ENCODE measurements at places on chromosomes 12 and 14.

DNA sequence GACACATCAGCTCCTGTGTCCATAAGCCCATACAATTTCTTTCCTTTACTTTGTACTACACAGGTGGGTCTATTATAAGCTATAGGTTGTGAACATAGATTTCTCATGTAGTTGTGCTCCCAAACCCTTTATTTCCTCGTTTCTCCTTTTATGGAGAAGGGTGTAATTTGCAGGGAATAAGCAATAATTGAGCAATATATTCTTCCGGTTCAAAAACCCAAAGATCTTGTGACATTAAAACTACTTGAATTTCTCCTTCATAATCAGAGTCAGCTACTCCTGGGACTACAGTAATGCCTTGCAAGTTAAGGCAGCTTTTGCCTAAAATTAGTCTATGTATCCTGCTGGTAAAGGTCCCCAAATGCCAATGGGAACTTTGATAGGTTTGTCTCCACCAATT, 19.1 kb upstream of the MAPKAPK5 start:
- peak; percentile 24 for DNase-seq

GRCh38 chr12:110679201-110679600, 9.7 kb downstream of the HVCN1 start:
- no peak for DNase-seq

- peak; percentile 42 for DNase-seq
Observed at GRCh38 chr14:69657950-69658355, 46.6 kb downstream of the SUSD6 start.

DNA sequence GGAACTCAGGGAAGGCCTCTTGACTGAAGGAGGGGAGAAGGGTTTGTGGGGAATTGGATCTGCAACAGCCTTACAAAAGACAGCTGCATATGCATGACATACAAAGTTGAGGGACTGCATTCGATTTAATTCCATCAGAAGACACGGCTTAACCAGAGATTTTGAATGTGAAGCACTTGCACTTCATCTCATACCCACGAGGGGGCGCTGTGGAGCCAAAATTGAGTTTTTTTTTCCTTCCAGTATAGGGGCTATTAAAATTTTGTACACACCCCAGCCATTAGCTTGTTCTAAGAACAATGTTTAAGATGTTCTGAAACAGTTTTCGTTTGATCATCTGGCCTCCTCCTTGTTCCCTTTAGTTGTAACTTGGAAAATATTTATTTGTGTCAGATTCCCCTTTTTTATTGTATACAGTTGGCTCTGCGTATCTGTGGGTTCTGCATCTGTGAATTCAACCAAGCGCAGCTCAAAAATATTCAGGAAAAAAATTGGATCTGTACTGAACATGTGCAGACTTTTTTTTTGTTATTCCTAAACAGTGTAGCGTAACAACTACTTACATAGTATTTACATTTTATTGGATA, 1.6 kb downstream of the SUDS3 start:
- peak; percentile 62 for DNase-seq

- no peak for DNase-seq
Observed at GRCh38 chr14:70881549-70882177, 25.6 kb upstream of the PCNX1 start.

DNA sequence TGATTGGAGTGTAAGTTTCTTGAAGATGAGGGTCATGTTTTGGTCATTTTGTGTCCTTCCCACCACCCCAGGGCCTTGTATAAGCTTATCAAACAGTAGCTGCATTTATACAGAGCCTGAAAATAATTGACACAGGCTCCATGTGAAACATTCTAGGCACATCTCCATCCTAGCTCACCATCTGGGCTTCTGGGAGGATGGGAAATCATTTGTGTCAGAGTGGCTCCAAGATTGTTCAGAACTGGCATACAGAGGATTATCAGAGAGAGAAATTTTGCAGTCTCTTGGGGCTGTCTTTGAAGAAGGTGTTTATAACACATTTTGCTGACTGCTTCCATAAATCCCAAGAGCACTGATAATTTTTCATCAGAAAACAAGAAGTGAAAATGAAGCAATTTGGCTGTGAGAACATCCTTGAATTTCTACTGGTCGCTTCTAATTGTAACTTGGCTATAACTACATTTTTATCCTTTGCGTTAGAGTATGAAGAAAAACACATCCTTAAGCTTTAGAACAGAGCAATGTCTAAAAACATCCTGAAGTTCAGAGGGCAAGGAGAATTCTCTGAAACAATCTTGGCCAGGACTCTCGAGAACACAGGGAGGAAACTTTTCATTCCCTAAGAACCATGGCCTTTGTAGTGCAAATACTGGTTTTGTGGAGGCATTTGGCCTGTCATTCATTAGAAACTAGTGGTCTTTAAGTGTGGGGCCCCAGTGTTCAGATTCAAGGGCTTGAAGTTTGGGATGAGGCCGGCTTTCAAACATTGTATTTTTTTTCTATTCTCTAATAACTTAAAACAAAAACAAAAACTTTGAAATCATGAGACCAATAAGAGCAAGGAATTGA, 151.1 kb downstream of the DACT1 start:
- no peak for DNase-seq

DNA sequence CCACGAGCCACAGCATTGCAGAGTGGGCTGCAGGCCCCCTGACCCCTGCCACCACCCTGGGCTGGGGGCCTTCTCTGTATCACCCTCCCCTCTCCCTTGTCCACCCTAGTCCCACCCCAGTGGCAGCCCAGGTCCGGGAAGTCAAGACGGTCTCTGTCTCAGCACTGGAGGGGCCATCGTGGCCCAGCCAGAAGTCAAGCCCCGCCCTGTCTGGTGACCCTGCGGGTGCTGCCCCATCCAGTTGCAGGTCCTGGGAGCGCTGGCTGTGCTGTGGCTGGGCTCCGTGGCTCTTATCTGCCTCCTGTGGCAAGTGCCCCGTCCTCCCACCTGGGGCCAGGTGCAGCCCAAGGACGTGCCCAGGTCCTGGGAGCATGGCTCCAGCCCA, 2.7 kb downstream of the PLD4 start:
- no peak for DNase-seq

GRCh38 chr14:46344327-46344937, 307.1 kb downstream of the RPL10L start:
- DNase-seq = no peak

- no peak for DNase-seq
Observed at GRCh38 chr14:71891185-71891584, 41.0 kb upstream of the RGS6 start.

DNA sequence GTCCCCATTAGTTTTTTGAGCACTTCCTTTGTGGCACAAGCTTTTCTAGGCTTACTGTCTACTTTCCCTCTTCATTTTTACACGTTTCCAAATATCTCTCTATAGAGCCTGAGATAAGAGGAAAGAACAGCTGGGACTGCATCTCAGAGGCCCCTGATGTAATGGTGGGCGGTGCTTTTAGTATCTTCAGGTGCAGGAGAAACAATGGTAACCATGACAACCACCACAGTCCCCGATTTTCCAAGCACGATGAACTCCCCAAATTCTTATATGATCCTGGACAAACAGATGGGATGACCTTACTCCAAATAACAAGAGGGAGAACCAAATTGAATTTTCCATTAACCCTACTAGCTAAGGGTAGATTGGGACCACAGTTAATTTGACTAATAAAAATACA, 103.3 kb downstream of the AEBP2 start:
- no peak for DNase-seq

GRCh38 chr12:130800312-130800711, 38.7 kb downstream of the STX2 start:
- no peak for DNase-seq

- no peak for DNase-seq
Observed at GRCh38 chr12:23202728-23203127, 577.8 kb downstream of the ETNK1 start.

DNA sequence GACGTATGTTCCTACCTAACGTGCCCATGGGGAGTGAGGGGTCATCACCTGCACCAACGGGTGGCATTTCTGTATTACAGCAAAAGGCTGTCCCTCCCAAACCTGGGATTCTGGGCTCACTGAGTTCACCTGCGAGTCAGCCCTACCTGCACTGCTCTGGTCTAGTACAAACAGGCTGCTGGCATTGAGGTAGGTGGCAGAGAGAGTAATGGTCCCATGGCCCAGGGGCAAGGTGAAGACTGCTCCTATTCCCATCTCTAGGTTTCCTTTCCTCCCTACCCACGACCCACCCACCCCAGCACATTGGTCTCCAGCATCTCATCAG, 421 bp downstream of the SUOX start:
- no peak for DNase-seq

DNA sequence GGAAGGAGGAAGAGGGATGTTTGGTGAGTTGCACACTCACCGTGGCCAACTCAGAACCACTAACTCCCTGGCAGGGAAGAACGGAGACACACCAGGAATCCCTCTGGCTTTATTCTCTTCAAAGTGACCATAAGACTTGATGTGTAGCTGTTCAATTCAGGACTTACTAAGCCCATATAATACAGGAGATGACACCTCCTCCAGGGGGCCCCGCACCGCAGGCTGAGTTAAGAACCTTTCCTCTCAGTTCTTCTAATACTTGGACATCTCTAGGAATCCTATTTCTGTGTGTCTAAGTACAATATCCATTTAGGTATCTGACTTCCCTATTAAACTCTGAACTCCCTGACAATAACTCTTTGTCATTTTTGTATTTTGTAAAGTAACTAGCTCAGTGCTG, 49.5 kb downstream of the DCAF4 start:
- DNase-seq = no peak

GRCh38 chr14:54252072-54252730, 144.6 kb upstream of the CDKN3 start:
- DNase-seq = peak; percentile 8

- peak; percentile 42 for DNase-seq
Observed at GRCh38 chr12:89863968-89864367, 155.3 kb upstream of the ATP2B1 start.

GRCh38 chr12:2383325-2384028, 330.7 kb downstream of the CACNA1C start:
- DNase-seq = no peak

- DNase-seq = no peak
Observed at GRCh38 chr14:30996892-30997659, 28.4 kb upstream of the AP4S1 start.

- no peak for DNase-seq
Observed at GRCh38 chr12:117187421-117187820, 2.8 kb downstream of the FBXO21 start.

DNA sequence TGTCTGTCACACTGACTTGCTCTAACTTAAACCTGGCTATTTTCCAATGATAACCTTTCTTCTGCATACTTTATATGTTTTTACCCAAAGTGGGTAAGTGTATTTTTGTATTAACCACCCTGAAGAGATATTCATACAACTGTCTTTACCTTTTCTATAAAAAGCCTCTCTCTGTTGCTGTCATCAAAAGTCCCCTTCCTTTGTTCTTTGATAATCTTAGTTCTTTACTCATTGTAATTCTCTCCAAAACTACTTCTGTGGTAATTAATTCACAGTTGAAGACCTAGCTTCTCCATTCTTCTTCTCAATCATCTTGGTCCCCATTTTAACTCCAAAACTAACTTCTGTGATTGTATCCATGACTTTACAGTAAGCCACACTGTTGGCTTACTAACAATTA, 479.7 kb upstream of the MGAT4C start:
- no peak for DNase-seq

DNA sequence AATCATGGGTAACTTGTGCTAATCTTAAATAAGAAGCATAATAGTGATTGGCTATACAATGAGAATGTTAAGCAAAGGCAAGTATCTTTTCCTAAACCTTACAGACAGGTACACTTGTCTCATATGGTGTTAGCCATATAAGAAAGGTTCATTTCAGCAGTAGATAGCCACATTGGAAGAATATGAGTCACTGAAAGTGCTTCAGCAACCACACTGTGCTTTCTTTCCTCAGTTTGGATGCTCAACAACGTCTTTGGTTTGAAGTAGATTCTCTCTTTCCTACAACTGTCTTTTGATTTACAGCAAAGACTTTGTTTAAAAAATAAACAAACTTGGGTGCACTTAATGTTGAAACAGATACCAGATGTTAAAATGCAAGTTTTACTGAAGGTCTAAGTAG, 8.9 kb downstream of the DDHD1 start:
- no peak for DNase-seq

GRCh38 chr12:123114304-123115083, 36.4 kb downstream of the PITPNM2 start:
- DNase-seq = no peak

GRCh38 chr14:100117633-100118395, 41.6 kb downstream of the DEGS2 start:
- no peak for DNase-seq

DNA sequence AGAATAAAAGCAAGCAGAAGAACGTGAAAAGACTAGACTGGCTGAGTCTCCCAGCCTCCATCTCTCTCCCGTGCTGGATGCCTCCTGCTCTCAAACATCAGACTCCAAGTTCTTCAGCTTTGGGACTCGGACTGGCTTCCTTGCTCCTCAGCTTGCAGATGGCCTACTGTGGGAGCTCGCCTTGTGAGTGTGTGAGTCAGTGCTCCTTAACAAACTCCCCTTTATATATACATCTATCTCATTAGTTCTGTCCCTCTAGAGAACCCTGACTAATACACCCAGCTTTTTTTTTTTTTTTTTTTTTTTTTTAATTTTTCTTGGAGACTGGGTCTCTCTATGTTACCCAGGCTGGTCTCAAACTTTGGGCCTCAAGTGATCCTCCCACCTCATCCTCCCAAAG, 46.9 kb downstream of the ACTN1 start:
- no peak for DNase-seq

DNA sequence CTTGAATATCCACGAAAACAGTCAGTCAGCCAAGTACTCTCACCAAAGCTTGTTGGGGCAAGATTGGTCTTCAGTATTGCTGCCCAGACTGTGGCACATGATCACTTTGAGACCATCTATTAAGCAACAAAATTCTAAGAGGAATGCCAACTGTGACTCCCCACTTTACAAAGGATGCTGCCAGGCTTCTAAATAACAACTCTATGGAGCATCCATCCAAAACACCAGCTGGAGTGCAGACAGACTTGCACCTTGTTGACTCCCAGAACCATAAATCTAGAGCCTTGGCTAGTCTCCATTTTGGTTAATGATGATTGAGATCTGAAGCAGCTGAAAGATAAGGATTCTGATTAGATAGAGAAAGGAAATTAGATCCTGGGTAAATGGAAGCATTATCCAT, 132.8 kb downstream of the DIO2 start:
- no peak for DNase-seq

- peak; percentile 61 for DNase-seq
Observed at GRCh38 chr14:72781561-72782508, 112.1 kb downstream of the DPF3 start.

- no peak for DNase-seq
Observed at GRCh38 chr12:131896811-131897270, 2.4 kb downstream of the ULK1 start.

DNA sequence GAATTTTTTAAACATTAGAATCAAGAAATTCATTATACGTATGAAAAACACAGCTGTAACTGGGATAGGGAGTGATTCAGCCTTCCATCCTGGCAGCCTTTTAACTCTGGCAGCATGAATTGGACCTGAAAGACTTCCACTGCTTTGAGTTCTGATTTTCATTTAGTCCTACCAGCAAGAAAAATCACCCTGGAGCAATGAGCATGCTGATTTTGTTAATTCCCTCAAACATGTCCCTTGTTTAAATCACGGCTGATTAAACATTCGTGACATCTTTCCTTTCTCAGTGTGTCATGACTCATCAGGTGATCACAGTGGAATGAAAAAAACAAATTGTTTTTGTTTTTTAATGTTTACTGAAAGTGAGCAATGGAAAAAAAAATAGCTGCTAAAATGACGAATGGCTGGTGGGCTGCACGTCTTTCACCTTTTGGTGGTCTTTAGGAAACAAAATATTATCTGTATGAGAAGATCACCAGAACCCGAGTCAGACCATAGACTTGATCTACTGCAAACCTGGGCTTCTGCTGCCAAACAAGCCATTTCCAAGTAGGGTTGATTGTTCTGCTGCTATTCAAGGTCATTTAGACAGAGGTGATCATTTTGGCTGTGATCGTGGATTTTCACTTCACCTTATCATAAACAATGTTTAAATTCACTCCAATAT, 67.0 kb upstream of the CAND1 start:
- DNase-seq = no peak

All from fibroblast of gingiva (primary cell).